ENCODE measurements at places on chromosomes 11 and 22.

GRCh38 chr11:73235236-73235786, 17.2 kb downstream of the P2RY2 start:
- H3K27me3 ChIP-seq, result no peaks in the 10 kb centered on the region
- no peak overlapping the region for H3K4me3 ChIP-seq
- H3K27ac ChIP-seq, result no peak overlapping the region

GRCh38 chr22:27212102-27212501, 554.7 kb downstream of the MIAT start:
- no peak for DNase-seq
- H3K27ac ChIP-seq, result no peak overlapping the region
- no peaks in the 10 kb centered on the region for H3K4me1 ChIP-seq
- no peak overlapping the region for H3K4me3 ChIP-seq
- H3K27me3 ChIP-seq, result no peaks in the 10 kb centered on the region

- no peak overlapping the region for H3K4me3 ChIP-seq
- peak; percentile 47 for DNase-seq
- H3K27me3 ChIP-seq, result no peaks in the 10 kb centered on the region
- no peak overlapping the region for H3K27ac ChIP-seq
Observed at GRCh38 chr11:1178201-1178885, 20.6 kb downstream of the MUC5AC start.

- no peaks in the 10 kb centered on the region for H3K27me3 ChIP-seq
- H3K4me3 ChIP-seq, result no peak overlapping the region
- H3K4me1 ChIP-seq, result no peaks in the 10 kb centered on the region
- no peaks in the 10 kb centered on the region for H3K36me3 ChIP-seq
- H3K27ac ChIP-seq, result no peak overlapping the region
Observed at GRCh38 chr11:42709216-42709615, 602.6 kb upstream of the API5 start.

- no peak overlapping the region for H3K27ac ChIP-seq
- no peak for DNase-seq
- H3K36me3 ChIP-seq, result no peaks in the 10 kb centered on the region
- no peak overlapping the region for H3K4me3 ChIP-seq
- H3K4me1 ChIP-seq, result no peaks in the 10 kb centered on the region
- no peaks in the 10 kb centered on the region for H3K27me3 ChIP-seq
Observed at GRCh38 chr11:107705027-107705426, 6.8 kb downstream of the SLN start.

DNA sequence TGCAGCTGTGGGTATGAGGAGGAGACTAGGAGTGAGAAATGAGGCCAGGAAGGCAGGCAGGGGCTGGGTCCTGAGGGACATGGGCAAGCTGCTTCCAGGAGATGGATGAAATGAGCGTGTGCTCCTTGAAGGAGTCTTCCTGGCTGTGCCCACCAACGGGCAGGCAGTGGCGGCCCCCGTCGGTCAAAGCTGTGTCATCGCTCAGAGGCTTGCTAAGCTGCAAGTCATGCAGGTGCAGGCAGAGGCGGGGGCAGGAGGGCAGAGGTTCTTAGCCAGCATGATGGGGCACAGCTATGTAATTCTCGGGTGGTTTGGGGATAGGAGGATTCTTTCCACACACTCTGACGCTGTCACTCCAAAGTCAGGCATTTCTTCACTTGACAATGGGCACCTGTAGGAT, 12.5 kb upstream of the PEX26 start:
- no peak overlapping the region for H3K27ac ChIP-seq
- no peaks in the 10 kb centered on the region for H3K36me3 ChIP-seq
- H3K27me3 ChIP-seq, result no peaks in the 10 kb centered on the region
- peaks cover 22% of the 10 kb centered on the region for H3K4me1 ChIP-seq

GRCh38 chr11:118016104-118016503, 29.9 kb downstream of the IL10RA start:
- no peaks in the 10 kb centered on the region for H3K4me1 ChIP-seq
- H3K4me3 ChIP-seq, result no peak overlapping the region
- H3K27ac ChIP-seq, result no peak overlapping the region
- DNase-seq, result no peak
- no peaks in the 10 kb centered on the region for H3K36me3 ChIP-seq

DNA sequence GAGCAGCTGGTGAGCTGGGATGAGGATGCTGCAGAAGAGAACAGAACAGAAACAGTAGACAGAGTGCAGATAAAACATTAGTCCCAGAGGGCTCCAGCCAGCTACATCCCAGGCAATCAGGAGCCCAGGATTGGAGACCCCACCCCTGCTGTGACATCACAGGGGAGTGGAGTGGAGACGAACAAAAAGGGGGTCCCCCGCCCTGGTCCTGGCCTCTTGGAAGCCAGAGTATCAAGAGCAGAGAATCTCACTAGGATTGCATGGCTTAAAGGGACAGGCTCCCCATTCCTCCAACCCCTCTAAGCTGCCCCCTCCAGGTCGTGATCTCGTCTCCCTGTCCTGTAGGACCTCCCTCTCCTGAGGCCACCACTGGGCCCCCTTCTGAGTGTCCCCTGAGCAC, at the start of gene P2RX3:
Gene P2RX3 (plus strand): TSS at position 211 of the 400 bp plus-strand sequence. CDS start 199 bp downstream, outside the sequence.
- H3K36me3 ChIP-seq, result peaks cover 4% of the 10 kb centered on the region
- H3K4me1 ChIP-seq, result peaks cover 14% of the 10 kb centered on the region
- H3K27me3 ChIP-seq, result no peaks in the 10 kb centered on the region
- DNase-seq, result no peak
- no peak within 1 kb of the TSS for H3K27ac ChIP-seq

DNA sequence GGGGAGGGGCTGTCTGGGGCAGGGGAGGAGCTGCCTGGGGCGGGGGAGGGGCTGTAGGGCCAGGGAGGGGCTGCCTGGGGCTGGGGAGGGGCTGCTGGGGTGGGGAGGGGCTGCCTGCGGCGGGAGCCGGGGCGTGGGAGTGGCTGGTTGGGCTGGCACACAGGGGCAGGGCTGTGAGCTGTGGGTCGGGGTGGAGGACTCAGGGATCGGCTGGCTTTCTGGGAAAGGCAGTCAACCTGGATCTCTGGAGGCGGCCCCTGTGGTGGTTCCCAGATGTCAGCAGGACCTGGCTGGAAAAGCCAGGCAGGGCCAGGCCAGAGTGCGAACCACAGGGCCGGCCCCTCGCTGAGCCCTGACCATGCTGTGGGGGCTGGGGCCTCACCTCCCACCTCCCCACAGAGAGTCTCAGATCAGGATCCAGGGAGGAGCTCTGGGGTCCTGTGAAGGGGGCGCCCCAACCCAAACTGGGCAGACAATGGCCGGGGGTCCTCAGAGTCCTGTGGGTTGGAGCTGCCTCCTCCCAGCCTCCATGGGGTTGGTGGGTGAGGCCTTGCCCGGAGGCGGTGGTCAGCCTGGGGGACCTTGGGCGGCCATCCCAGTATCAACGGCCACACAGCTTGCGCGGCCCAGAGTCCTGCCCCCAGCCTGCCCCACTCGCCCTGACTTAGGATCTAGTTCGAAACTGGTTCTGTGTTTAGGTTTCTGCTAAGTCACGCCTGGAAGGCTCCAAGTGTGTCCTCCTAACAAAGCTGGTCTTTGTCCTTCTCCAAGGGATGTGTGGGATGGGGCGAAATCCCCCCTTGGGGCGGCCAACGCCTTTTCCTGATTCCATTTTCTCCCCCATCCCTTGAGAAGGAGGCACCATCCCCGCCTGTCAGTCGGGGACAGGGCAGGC, 1.9 kb downstream of the MUC5B start:
- no peak overlapping the region for H3K27ac ChIP-seq
- peak; percentile 7 for DNase-seq
- H3K36me3 ChIP-seq, result no peaks in the 10 kb centered on the region
- no peaks in the 10 kb centered on the region for H3K27me3 ChIP-seq
- H3K4me3 ChIP-seq, result no peak overlapping the region

GRCh38 chr22:44917372-44918165, 92.2 kb downstream of the PHF21B start:
- H3K27me3 ChIP-seq, result no peaks in the 10 kb centered on the region
- no peak for DNase-seq
- H3K36me3 ChIP-seq, result no peaks in the 10 kb centered on the region
- H3K4me3 ChIP-seq, result no peak overlapping the region

DNA sequence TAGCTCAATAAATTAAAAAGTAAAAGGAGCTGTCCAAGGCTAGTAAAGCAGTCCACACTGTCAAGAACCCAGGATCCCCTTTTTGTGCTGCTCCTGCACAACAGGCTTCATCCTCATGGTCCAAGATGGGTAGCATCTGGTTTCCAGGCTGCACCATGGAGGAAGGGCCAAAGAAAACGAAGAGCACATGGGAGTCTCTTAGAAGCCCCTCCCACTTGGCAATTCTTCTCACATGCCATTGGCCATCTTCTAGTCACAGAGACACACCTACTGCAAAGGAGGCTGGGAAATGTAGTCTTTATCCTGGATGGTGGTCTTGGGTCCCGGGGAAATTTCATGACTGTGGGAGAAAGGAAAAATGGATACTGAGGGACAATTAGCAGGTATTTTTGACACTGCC, 37.8 kb downstream of the PRR5L start:
- H3K36me3 ChIP-seq, result no peaks in the 10 kb centered on the region
- no peaks in the 10 kb centered on the region for H3K27me3 ChIP-seq
- H3K4me3 ChIP-seq, result no peak overlapping the region
- no peaks in the 10 kb centered on the region for H3K4me1 ChIP-seq
- H3K27ac ChIP-seq, result no peak overlapping the region

DNA sequence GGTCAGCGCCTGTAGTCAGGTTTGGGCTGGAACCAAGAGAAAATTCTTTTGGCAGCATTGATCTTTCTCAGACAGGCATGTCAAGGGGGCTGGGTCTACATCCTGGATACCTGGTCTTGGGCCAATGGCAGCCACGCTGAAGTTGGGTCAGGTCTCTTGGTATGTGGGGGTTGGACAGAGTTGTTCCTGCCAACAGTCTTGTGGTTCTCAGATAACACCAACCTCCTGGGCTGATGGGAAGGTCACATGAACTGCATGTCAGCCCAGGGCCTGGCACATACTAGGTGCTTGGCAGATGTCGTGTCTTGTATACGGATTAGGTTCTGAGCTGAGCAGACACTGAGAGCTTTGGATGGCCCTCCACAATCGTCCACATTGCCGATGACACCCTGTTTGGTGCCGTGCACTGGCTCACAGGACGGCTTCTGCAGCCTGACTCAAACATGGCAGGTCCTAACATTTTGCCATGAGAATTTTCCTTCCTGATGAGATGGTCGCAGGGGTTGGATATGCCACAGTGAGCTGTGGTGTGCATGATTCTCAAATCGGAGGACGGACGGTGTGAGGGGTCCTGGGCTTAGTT, 42.0 kb downstream of the FBLN1 start:
- no peak overlapping the region for H3K27ac ChIP-seq
- no peak for DNase-seq
- no peaks in the 10 kb centered on the region for H3K27me3 ChIP-seq
- no peak overlapping the region for H3K4me3 ChIP-seq
- no peaks in the 10 kb centered on the region for H3K4me1 ChIP-seq

All from right lobe of liver (tissue), 6 donors.